Activated naive CD4-positive, alpha-beta T cell treated with anti-CD3 and anti-CD28 coated beads, Interleukin-2, amount 50 U/mL, for 72 hours (primary cell): ENCODE measurements at places on chromosomes 7 and 10. TPM values are rescaled to one million over a fixed set of nuclear protein-coding genes. Genes with fewer than 3 reads are reported as not detected.

TIAL1 gene
- total RNA-seq, result 208 TPM

DNA sequence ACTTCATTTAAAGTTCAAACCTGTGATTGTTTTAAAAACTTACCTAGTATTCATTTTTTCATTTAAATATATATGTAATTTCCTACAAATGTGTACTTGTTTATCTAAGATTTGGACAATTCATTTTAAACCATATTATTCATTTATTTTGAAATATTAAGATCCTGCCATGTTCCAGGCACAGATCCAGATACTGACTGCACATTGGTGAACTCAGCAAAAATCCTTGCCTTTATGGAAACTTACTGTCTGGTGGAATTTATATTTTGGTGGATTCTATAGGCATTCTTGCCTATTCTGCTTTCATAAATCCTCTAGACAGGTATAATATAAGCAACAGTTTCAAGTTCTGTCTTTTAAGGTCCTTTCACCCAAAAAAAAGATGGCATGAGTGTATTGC lies 48.3 kb upstream of the RPA3 start:
- DNase-seq, result no peak

- no peak for DNase-seq
These were observed 4.4 kb downstream of the ZP3 start for GRCh38 chr7:76428868-76429805.

NKX2-3 gene
- total RNA-seq, result not detected

DNA sequence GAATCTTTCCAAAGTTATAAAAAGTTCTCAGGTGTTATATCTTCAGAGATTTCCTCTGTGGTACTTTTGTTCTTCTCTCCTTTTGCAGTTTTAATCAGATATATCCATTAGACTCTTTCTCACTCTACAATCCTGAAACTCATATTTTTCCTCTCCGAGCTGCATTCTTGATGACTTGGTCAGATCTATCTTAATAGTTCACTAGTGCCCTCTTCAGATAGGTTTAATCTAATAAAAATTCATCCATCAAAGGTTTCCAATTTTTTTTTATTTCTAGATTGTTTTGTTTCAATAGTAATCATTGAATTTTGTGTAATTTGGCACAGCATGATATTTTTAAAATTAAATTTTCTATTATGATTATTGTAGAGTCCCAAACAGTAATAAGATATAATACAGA lies 21.8 kb upstream of the DGKB start:
- DNase-seq, result no peak

DNA sequence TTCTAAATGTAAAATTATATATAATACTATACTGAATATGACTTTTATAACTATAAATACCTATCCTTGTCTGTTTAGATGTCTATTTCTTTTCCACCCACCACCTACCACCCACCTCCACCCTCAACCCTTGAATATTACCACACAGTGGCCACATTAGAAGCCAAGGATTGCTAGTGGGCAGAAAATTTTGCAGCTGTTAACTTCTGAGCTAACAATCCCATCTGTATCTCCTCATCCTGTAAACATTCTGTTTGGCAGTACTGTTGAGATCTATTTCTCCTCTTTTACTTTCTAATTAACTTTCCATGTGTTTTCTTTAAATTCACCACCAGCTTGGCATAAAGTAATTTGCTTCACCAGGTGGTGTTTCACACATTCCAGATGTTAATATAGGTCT lies 281.1 kb upstream of the BMPER start:
- no peak for DNase-seq

TFPI2 gene
- total RNA-seq, result 0.82 TPM

FBXO24 gene
- 4.0 TPM for total RNA-seq

- DNase-seq, result no peak
These were observed 941.8 kb upstream of the POT1 start for GRCh38 chr7:125871431-125871830.
